ENCODE measurements at places on chromosomes 4 and X.

- no peak for DNase-seq
Measured at GRCh38 chrX:19968276-19968675, 22.6 kb downstream of the BCLAF3 start.

DNA sequence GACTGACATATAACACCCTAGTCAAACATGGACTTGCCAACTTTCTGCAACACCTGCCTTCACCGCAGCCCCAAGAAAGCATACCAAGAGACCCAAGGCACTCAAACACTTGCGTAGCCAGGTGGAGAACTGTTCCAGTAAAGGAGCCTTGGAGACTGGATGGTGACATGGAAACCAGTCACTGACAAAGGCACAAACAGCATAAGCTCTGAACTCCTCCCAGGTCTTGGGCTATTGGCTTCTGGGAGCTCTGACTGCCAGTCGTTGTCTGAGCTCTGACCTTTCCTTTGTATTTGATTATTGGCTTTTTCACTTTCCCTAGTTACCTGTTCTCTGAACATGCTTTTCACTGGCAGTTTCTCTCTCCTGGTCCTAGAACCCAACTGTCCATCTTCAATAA is 38.3 kb downstream of the ARAP2 start:
- no peak for DNase-seq

DNA sequence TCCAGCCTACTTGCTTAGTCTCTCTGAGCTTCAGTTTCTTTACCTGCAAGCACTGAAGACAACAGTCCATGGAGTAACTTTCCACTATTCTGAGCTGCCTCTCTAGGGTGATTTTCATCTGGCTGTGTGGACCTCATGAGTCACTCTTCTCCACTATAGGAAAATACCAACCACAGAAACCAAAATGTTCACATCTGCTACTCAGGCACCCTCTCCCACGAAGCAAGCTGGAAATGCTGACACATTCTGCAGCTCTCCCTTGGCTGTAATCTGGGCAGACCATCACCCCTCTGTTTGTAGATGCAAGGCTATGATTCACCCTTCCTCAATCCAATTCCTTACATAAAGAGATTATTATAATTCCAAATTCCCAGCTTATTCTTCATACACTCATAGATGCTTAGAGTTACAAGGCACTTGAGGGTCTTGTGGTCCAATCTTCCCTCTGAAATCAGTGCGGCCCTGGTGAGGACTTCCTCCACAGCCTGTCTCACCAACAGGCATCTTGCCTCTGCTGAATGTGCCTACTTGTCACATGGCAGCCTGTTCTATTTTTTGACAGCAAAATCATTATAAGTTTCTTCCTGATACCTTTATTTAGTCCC is 97.0 kb upstream of the LNX1 start:
- DNase-seq = no peak

- DNase-seq = no peak
Measured at GRCh38 chr4:139853309-139853708, 187.7 kb downstream of the MGST2 start.

DNA sequence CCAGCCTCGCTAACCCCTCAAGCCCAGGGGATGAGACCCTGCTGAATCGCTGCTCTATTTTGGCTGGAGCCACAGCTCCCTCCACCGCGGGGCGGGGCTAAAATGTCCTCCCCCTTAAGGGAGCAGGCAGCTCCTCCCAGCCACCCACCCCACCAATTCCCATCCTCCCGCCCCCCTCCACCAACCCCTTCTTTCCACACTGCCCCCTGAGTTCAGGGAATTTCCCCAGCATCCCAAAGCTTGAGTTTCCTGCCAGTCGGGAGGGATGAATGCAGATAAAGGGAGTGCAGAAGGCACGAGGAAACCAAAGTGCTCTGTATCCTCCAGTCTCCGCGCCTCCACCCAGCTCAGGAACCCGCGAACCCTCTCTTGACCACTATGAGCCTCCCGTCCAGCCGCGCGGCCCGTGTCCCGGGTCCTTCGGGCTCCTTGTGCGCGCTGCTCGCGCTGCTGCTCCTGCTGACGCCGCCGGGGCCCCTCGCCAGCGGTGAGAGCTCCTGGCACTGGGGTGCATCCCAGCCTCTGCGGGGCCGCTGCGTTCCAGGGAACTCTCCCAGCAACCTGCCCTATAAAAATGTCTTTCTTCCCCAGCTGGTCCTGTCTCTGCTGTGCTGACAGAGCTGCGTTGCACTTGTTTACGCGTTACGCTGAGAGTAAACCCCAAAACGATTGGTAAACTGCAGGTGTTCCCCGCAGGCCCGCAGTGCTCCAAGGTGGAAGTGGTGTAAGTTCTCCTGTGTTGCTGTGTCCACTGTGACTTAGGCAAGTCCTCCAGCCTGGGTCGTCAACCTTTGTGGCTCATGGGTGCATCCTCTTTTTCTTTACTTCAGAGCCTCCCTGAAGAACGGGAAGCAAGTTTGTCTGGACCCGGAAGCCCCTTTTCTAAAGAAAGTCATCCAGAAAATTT is at the start of gene CXCL6:
Gene CXCL6 (plus strand): TSS at position 306 of the 907 bp plus-strand sequence. CDS start 73 bp downstream, at position 379.
- no peak for DNase-seq

- no peak for DNase-seq
Measured at GRCh38 chrX:55312655-55313054, 47.9 kb upstream of the PAGE3 start.

DNA sequence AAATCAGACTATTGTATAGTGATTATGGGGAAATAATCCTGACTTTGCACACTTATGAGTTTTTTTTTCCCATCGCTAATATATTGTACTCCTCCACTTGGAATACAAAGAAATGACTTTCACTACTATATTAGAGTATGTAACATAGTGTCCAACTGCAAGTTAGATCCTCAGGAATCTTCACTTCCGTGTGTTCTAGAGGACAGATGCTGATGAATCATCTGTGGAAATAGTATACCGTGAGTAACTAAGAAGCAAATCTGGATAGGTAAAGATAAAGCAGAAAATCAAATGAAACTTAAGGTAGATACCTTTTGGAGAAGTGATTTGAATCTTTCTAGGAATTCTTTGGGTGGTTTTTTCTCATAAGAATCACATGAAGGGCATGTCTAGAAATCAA is 8.3 kb downstream of the IL21 start:
- no peak for DNase-seq

DNA sequence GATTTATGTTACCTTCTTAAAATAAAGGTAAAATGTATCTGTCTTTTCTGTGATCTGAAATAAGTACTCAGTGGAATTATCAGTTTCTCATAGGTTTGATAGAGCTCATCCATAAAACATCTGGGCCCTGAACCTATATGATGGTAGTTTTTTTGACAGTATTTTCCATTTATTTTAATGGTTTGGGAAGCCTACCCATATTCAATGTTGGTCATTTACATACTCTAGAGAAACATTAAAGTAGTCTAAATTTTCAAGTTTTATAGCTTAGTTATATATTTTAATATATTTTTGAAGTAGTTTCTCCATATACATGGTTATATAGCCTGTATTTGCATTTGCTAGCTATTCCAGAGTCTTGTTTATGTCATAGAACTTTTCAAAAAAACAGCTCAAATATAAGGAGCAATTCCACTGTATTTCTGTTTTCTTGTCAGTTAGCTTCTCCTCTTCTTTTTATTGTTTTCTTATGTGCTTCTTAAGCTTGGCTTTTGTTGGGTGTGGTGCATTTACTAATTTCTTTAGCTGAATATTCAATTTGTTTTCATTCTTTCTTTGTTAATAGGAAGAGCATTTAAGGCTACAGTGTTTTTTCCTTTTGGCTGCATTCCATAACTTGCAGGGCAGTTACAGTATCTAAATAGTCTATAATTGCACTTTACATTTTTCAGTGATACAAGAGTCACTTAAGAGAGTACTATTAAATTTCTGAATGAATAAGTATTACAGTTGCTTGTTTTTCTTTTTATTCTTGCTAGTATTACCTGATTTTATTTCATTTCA is 181.4 kb downstream of the DKK2 start:
- DNase-seq = no peak

- DNase-seq = no peak
Measured at GRCh38 chrX:150409486-150409885, 46.4 kb downstream of the MAMLD1 start.

GRCh38 chrX:130071611-130072344 is 38.5 kb downstream of the ELF4 start:
- no peak for DNase-seq

DNA sequence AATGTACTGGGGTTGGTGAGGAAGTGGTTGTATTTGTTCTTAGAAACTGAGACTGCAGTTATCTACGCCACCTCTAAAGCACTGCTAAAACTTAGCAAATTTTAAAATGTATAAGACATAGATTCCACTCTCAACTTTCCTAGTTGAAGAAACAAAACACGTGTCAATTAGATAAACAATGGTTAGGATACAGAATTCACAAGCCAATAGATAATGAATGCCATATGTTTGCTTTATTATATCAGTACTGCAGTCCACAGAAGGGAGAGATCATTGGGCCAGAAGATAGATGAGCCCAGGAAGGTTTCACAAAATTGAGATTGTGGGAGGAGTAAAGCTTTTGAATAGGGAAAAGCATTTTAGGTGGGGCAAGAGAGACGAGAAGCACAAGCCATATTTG is 14.3 kb downstream of the TMEM33 start:
- DNase-seq = no peak

GRCh38 chr4:78990938-78991810 is 51.9 kb upstream of the PAQR3 start:
- no peak for DNase-seq

- DNase-seq = no peak
Measured at GRCh38 chr4:56654238-56654632, 26.9 kb downstream of the HOPX start.

- DNase-seq = no peak
Measured at GRCh38 chr4:35216636-35217035, 1027.7 kb downstream of the ARAP2 start.

- DNase-seq = no peak
Measured at GRCh38 chr4:98327694-98328093, 66.5 kb downstream of the RAP1GDS1 start.

DNA sequence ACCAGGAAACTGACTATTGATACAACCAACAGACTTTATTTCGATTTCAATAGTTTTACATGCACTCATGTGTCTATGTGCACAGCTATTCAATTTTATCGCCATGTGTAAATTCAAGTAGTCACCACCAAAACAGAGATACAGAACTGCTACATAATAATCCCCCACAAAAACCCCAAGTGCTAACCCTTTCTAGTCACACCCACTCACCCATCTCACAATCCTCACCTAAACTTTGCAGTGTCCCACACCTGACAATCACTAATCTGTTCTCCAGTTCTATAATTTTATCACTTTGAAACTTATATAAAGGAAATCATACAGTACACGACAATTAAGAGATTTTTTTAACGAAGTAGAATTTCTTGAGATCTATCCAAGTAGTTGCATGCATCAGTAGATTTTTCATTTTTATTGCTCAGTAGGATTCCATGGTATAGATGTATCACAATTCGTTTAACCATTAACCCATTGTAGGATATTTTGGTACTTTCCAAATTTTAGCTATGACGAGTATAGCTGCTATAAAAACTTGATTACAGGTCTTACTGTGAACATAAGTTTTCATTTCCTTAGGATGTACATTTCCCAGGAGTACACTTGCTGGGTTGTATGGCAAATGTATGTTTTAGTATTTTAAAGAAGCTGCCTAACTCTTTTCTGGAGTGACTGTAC is 85.9 kb downstream of the CASK start:
- no peak for DNase-seq
